ENCODE measurements at places on chromosomes 2 and 18. TPM values are rescaled to one million over a fixed set of nuclear protein-coding genes. Genes with fewer than 3 reads are reported as not detected.

- no peak for DNase-seq
These were observed 153.0 kb downstream of the TMEM247 start for GRCh38 chr2:46632349-46632748.

GRCh38 chr18:41034413-41034812 lies 920.6 kb upstream of the PIK3C3 start:
- no peak for DNase-seq

DNA sequence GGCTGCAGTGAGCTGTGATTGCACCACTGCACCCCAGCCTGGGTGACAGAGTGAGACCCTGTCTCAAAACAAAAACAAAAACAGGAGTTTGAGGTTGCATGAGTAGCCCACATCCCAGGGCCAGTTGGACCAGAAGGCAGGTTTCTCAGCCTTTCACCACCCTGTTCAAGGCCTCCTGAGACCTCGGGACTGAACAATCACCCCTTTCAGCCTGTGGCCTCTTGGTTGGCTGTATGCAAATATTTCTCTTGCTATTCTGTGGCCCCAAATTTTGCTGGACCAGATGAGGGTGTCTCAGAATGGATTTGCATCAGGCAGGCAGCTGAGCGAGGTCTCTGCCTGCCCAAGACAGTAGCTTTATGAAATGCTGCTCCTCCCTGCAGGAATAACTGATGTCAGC lies 56.9 kb downstream of the DPYSL5 start:
- DNase-seq = no peak

DNA sequence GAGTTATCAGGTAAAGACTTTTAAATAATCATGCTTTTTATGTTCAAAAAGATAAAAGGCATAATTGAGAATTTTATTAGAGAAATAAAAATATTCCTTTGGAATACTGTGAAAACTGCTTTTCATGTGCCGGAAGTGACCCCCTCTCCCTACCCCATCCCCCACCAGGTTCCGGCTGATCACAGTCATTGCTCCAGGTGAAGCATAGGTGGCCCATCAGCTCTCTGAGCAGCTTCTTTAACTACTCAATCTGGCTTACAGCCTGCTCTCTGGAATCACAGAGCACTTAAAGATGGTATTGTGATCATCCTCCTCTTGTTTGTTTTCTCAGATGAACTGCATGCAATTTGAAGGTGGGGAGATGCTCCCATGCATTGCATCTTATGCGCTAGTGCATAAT lies 257.7 kb downstream of the EN1 start:
- no peak for DNase-seq

GRCh38 chr2:56654936-56655335 lies 471.1 kb downstream of the CCDC85A start:
- no peak for DNase-seq

MAP3K20 gene
- 24.2 TPM for polyA plus RNA-seq
